ENCODE measurements at places on chromosomes 1 and 21.

DNA sequence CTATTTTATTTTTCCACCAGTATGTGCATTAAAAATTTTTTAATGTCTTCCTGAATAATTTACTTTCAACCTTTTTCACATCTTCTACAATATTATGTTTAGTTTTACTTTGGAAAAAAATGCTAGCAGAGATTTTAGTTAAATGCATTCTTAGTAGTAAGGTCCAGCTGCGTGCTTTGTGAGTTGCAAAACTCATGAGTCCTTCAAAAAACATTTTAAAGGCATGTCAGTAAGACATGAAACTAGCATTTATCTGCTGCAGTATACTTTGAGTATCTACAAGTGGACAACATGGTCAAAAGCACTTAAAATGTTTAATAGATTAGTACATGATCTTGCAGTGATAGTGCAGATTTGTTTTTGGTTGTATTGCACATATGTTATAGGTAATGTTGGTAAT, 139.0 kb downstream of the HS2ST1 start:
- no peak for DNase-seq

DNA sequence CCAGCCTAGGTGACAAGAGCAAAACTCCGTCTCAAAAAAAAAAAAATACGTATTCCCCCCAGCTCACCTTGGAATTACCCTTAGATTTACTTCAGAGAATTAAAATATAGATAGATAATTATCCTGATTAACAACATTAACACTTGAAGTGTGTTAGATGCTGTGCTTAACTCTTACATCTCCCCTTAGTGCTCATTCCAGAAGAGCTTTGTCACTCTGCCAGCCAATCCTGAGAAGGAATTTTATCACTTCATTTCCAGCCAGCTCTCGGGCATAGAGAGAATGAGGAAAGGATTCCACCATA, 1.6 kb upstream of the SHC1 start:
- DNase-seq = no peak

DNA sequence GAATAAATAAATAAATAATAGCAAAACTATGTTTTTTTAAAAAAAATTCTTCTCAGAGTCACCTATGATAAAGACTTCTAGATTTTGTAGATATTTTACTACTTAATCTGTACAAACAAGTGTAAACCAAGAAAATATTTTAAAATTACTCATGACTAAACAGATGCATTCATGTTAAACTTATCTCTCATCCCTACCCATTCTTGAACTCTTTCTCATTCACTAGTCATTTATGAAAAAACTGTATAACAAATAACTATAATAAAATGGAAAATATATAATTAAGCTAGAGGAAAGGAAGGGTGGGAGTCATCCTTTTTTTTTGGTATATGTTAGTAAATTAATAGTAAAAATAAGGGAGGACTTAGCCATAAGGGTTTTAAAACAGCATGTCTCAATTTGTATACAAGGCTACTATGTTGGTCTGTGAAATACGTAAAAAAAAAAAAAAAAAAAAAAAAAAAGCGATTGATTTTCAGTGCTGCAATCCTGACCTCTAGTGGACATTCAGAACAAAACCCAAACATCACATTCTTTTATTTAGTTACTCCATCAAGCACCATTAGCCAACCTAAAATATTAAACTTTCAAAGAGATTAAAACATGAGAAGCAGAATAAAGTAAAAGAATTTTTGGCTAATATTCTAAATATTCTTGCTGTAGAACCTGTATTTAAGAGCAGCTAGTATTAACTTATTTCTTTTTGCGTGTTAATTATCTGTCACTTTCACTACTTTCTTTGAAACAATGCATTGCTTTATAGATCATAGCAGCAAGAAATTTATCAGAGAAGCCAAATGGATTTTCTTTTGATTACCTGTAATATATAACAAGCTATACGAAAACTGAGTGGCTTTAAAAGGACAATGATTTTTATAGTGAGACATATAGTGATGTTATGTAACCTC, 255.8 kb upstream of the CACYBP start:
- DNase-seq = peak; percentile 42

DNA sequence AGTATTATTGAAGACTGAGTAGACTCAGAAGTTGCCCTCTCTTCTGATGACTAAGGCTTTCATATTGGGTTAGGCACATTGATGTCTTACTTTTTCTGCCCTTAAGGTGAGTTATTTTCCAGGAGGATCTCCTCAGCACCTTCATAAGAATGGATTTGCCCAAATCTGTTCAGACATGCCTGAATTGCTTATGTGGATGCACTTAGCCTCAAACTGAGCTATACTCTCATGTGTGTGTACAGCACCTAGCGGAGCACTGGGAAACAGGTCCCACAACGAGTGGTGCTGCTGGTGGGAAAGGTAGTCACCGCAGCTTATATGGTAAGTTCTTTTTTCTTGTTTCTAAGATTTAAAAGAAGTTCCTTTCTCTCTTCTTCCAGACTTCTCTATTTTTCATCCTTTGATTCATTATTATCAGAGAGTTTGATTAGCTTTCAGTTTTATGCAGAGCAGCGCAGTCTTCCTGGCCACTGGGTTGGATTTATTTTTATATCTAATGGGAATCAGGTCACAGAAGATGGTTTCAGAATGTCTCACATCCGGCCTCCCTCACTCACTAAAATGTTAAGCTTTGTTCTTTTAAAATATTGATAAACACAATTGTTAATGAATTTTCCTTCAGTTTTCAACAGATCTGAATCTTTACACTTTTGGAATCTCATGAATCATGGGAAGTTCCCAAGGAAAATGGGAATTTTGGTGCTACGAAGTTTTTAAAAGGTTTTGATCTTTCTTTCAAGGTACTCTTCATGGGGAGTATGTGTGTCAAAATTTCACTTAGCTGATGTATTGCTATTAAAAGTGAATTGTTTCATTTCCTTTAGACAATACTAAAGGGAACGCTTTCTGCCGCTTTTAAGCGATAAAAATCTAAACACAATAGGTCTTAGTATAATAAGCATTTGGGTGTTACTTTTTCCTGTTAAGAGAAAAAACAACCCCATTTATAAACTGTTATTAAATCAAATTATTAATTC, 58.5 kb downstream of the EXTL2 start:
- DNase-seq = no peak

GRCh38 chr1:209705033-209705598, 470 bp downstream of the HSD11B1 start:
- no peak for DNase-seq

DNA sequence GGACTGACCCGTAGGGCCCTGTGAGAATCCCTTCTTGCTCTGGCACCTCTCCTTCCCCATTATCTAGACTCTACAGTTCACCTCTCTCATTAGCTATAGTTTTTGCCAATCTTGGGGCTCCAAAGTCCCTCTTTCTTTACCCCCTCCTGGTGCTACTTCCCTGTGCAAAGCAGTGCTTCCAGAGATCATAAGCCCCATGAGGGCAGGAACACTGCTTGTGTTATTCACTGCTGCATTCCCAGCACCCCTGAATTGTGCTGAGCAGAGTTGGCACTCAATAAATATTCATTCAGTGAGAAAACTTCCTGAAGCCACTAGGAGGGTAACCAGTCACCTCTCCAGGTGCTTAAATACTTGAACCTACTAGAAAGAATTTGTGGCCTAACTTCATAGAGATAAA, 2.1 kb upstream of the H3-3A start:
- no peak for DNase-seq

GRCh38 chr1:226751703-226752102, 12.6 kb upstream of the ITPKB start:
- DNase-seq = no peak

All from COLO829 (cell line).